ENCODE measurements at places on chromosomes 3 and 15. TPM values are rescaled to one million over a fixed set of nuclear protein-coding genes. Genes with fewer than 3 reads are reported as not detected.

The EIF5A2 gene
- 16.9 TPM for total RNA-seq

The LAMB2 gene
- total RNA-seq, result 640 TPM

The SAMMSON gene
- 0.25 TPM for total RNA-seq

The GOLGA8G gene
- not detected for total RNA-seq

The CHRNA3 gene
- total RNA-seq, result not detected

The CLDN11 gene
- 264 TPM for total RNA-seq

The STRC gene
- total RNA-seq, result not detected

The FSTL1 gene
- total RNA-seq, result 921 TPM

The NKTR gene
- 83.8 TPM for total RNA-seq

The RARB gene
- 44.8 TPM for total RNA-seq

The MEGF11 gene
- not detected for total RNA-seq

The SLC4A7 gene
- total RNA-seq, result 99.3 TPM

The GRIP2 gene
- 0.37 TPM for total RNA-seq

The CHRM5 gene
- 0.75 TPM for total RNA-seq

The AGTR1 gene
- 0.55 TPM for total RNA-seq

The PLA2G4B gene
- total RNA-seq, result 1.2 TPM

The PRRT3 gene
- total RNA-seq, result 1.3 TPM

The GCHFR gene
- 1.6 TPM for total RNA-seq

All from uterine smooth muscle cell (primary cell).